NCI-H460 (cell line): ENCODE measurements at places on chromosomes 2 and 18.

GRCh38 chr2:174682007-174682577 is 82.2 kb downstream of the CHRNA1 start:
- DNase-seq = no peak

GRCh38 chr18:8711736-8712135 is 6.4 kb downstream of the MTCL1 start:
- DNase-seq = no peak

GRCh38 chr2:240323601-240324291 is 111.7 kb upstream of the GPC1 start:
- DNase-seq = no peak

DNA sequence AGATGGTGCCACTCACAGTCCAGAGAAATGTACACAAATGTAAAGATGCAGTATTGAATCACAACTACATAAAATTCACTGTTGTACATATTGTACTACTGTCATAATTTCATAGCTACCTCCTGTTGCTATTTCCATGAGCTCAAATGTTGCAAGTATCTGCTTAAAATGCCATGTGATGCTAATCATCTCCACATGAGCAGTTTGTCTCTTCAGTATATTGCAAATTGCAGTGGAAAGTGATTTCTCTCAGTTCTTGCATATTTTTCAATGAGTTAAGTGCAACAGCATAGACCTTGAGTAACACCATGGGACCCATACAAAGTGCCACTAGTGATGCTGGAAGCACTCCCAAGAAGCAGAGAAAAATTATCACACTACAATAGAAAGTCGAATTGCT is 51.9 kb downstream of the MAIP1 start:
- DNase-seq = no peak

DNA sequence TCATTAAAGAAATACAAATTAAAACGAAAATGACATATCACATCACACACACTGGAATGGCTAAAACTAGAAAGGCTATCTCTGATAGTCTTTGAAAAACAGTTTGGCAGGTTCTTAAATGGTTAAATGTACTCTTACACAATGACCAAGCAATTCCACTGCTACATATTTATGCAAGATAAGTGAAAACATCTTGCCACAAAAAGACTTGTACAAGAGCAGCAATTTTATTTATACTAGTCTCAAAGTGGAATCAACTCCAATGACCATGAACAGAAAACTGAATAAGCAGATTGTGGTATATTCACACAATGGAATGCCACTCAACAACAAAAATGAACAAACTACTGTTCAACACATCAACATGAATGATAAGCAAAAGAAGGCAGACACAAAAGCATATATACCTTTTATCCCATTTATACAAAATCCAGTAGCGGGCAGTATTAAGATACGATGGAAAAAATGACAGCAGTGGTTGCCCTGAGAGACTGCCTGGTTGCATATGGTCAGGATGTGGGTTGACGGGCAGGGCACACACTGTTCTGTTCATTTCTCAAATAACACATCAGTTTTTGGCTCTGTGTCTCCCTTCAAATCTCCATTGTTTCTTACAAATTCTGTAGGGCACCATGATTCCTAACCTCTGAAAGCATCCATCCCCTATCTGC is 25.4 kb downstream of the SP100 start:
- DNase-seq = no peak

DNA sequence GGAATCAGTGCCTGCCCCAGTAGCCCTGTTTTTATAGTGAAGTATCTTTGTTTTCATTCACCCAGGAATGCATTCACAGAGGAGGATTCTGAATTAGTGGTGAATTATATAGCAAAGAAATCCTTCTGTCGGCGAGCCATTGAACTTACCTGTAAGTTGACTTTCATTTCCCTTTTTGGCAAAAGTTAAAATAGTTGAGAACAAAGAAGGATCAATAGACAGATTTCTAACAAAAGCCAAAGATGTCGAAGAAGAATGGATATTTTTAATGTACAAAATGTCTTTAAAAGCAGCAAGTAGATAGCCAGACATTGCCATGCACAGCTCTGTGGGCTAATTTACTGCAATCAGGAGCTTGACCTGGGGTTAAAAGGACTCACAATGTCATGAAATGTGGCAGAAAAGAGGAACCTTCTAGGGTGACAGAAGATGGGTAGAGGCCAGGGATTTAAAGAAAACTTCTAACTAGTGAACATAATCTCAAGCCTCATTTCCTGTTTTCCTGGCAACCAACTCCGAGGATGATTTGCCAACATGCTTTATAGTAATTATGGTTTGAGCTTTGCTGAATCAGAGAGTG is 53.8 kb upstream of the TMEM87B start:
- no peak for DNase-seq

GRCh38 chr2:150413366-150413765 is 74.1 kb downstream of the RND3 start:
- DNase-seq = no peak

- DNase-seq = no peak
These were observed 29.8 kb upstream of the LAMA1 start for GRCh38 chr18:7147399-7147798.

DNA sequence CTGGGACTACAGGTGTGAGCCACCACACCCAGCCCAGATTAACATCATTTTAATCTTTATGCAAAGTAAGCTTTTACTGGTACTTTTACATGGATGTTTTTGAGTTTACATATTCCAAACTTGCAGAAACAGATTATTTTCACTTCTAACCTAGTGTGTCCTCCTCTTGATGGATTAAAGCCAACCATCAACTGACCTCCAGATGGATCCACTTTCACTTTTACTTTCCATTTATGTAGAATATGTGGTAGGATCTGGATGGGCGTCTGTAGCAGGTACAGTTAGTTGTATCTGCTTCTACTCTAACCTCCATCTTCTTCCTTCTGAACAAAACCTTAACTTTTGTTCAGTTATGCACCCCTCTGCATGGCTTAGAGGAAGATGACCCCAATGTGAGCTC is 264.1 kb downstream of the CDH20 start:
- DNase-seq = no peak

GRCh38 chr2:68762665-68763064 is 28.1 kb downstream of the ARHGAP25 start:
- no peak for DNase-seq

GRCh38 chr2:112121682-112122254 is 16.4 kb upstream of the FBLN7 start:
- DNase-seq = peak; percentile 36

GRCh38 chr2:30686000-30686399 is 121.2 kb downstream of the CAPN13 start:
- peak; percentile 15 for DNase-seq

- peak; percentile 97 for DNase-seq
These were observed at the start of gene TTLL4 for GRCh38 chr2:218710687-218711549. Gene TTLL4, plus strand, starts transcription at chr2:218710835. Its CDS starts 26,842 bp downstream, at chr2:218737677.

GRCh38 chr2:73822276-73822675 is 6.5 kb upstream of the STAMBP start:
- DNase-seq = no peak

DNA sequence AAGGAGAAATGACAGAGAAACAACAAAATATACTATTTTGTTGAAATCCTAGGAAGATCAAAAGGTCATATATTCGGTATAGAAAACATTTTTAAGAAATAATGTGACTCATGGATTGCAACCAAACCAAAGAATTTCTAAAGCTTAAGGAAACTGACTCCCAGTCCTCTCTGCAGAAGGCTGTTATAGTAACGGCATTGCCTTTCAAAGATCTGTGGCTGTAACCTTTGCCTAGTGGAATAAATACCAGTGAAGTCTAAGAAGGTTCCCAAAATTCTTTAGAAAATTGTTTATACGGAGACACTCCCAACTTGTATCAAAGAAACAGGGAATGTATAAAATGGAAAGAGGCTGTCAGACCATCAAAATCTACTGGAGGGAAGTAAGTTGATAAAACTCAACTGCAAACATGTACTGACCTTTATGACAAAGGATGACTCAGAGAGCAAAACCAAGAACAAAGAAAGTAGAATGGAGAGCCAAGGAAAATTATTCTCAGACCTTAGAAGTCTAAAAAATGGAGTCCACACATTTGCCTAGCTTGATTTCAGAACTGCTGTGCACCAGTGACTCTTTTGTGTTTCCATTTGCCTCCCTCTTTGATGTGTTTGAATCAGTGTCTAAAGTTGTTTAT is 48.6 kb upstream of the FSIP2 start:
- no peak for DNase-seq

DNA sequence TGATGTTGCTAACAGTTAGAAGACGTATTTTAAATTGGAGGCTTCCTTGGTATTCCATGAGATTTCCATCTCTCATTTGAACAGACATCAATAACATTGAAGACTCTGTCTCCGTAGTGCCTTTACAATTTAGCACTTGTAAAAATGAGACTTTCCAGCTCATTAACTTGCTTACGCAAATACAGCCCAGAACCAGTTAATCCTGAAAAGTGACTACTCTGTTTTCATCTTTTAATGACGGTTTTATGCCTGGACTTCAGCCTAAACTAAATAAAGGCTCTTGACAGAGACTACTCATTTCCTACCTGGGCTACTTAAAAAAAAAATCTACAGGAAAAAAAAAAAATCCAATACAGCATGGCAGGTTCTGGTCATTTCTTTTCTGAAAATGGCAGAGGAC is 148.6 kb downstream of the LRATD1 start:
- DNase-seq = no peak

GRCh38 chr2:18611184-18611583 is 21.8 kb upstream of the NT5C1B start:
- DNase-seq = peak; percentile 64
